ENCODE measurements at places on chromosomes 4 and X.

DNA sequence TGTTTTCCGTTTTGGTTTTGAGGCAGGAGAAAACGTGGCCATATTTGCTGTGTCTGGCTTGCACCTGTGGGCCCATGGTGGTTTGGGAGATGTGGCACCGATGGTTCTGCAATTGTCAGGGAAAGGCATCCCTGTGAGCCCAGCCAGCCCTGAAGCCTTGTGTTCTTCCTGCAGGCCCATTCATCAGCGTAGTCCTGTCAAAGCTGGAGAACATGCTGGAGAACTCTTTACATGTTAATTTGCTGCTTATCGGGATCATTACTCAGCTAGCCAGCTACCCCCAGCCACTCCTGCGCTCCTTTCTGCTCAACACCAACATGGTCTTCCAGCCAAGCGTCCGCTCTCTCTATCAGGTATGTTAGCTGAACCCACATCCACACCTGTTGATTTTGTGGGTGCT is 104.7 kb downstream of the GATB start:
- DNase-seq, result peak; percentile 38

- no peak for DNase-seq
Measured at GRCh38 chr4:1412376-1413203, 6.3 kb upstream of the NKX1-1 start.

GRCh38 chr4:125938541-125938940 is 623.8 kb downstream of the FAT4 start:
- no peak for DNase-seq

- DNase-seq, result no peak
Measured at GRCh38 chr4:55612341-55612740, 20.3 kb upstream of the PDCL2 start.

GRCh38 chr4:107736037-107736436 is 16.0 kb upstream of the PAPSS1 start:
- no peak for DNase-seq

- no peak for DNase-seq
Measured at GRCh38 chr4:115456231-115456630, 342.8 kb upstream of the NDST4 start.

- no peak for DNase-seq
Measured at GRCh38 chr4:1972414-1972813, 36.4 kb downstream of the NELFA start.

DNA sequence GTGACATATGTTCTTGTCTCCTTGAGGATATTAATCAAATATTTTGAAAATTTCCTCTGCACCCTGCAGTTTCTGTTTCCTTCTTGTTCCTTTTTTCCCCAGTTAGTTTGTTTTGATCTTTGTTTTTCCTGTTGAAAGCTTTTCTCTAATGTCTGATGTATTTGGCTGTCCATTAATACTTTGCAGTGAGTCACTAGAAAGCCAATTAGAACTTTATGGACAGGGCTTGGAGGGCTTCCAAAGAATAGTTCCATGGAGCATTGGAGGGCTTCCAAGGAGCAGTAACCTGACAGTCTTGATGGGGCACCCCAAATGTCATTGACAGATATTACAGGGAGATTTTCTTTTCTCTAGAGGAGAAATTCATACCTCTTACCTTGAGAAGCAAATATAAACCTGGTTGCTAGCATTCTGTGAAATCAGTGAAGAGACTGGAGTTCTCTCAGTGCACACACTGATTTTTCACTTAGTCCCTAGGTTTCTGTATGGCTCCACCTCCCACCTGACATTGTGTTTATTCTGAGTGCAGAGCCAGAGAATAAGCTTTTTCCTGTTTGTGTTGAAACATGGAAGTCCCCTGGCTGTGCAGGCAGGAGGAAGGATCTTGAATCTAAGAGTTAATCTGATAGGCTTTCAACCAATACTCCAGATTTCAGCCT is 26.5 kb downstream of the SPARCL1 start:
- no peak for DNase-seq

- no peak for DNase-seq
Measured at GRCh38 chrX:6227453-6227835, 1.2 kb downstream of the NLGN4X start.

DNA sequence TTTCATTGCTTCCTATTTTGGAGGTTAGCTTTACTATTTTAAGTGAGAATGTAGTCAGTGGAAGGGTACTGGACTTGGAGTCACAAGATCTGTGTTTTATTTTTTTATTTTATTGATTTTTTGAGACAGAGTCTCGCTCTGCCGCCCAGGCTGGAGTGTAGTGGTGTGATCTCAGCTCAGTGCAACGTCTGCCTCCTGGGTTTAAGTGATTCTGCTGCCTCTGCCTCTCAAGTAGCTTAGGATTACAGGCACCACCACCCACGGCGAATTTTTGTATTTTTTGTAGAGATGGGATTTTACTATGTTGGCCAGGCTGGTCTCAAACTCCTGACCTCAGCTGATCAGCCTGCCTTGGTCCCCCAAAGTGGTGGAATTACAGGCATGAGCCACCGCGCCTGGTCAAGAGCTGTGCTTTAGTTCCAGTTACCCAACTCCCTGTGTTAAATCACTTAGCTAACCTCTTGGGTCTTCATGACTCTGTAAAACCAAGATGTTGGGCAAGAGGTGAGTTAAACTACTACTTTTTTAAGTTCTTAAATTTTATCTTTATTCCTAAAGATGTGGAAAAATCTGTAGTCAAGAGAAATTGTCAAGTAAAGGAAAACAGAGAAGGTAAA is 11.2 kb downstream of the USP9X start:
- no peak for DNase-seq

DNA sequence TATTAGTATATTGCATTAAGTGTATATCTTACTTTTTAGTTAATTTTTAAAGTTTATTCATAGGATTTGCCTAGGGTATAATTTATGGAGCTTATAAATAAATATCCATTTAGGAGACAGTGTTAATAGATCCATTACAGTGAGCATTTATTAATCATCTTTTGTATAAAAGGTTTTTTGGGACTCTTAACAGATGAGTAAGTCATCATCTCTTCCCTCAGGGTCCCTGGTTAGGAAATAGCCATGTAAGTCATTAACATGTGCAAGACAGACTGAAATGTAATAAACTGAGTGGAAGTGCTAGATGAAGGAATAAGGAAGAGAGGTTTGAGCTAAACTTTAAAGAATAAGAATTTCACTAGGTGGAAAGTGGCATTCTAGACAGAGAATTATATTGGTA is 69.2 kb downstream of the PAQR3 start:
- DNase-seq, result no peak

- no peak for DNase-seq
Measured at GRCh38 chrX:39907964-39908661, 189.6 kb downstream of the BCOR start.

DNA sequence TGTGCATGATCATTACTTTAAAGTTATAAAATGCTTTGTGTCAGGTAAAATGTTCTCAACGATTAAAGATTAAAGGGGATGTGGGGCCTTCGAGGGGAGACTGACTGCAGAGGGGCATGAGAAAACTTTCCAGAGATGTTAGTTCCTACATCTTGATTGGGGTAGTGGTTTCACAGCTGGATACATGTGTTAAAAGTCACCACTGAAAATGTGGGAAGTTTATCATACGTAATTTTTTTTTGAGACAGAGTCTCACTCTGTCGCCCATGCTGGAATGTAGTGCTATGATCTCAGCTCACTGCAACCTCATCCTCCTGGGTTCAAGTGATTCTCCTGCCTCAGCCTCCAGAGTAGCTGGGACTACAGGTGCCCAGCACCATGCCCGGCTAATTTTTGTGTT is 79.5 kb downstream of the RBM47 start:
- DNase-seq, result no peak

- no peak for DNase-seq
Measured at GRCh38 chr4:80594701-80595100, 259.2 kb downstream of the CFAP299 start.

DNA sequence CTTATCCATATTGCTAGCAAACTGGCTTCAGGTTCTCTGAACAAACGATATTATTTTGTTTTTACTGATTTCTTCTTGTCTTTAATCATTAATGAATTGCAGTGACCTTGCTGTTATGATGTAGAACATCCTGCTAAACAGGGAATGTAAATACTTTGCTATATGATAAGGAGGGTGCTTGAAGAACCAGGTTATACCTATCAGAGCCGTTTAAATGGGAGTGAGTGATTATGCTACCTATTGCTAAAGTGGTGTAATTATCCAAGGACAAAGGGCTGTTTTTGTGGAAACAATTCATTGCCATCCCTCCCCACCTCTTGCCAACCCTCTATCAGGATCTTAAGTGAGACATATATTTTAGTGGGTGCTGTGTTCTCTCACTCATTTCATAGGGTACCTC is 788.9 kb downstream of the RPA4 start:
- DNase-seq, result no peak

DNA sequence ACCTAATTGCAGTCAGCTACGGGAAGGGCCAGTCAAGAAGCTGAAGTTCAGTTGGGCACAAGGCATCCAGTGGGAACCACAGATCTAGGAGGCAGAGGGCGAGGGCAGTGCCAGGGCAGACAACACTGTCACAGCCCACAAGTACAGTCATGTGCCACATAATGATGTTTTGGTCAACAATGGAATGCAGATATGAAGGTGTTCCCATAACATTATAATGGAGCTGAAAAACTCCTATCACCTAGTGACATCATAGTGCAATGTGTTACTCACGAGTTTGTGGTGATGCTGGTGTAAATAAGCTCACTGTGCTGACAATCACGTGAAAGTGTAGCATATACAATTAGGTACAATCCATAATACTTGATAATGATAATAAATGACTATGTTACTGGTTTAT is 4.5 kb upstream of the TMEM255A start:
- no peak for DNase-seq

DNA sequence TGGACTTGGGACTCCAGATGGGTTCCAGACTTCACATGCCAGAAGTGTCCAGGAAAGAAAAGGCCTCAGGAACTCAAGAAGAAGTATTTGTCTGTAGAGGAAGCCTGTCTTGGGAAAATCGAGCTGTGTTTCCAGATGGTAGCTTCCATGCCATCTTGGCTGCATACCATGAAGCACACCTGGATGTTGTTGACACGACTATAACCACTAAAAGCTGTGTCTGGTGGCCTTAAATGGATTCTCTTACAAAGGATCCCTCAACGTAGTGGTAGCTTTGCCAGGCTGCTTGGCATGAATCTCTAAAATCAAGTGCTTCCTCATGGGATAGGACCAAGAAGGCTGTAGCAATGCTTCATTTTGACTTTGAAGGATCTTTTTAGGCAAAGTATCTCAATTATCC is 313.4 kb upstream of the BOD1L1 start:
- DNase-seq, result no peak

DNA sequence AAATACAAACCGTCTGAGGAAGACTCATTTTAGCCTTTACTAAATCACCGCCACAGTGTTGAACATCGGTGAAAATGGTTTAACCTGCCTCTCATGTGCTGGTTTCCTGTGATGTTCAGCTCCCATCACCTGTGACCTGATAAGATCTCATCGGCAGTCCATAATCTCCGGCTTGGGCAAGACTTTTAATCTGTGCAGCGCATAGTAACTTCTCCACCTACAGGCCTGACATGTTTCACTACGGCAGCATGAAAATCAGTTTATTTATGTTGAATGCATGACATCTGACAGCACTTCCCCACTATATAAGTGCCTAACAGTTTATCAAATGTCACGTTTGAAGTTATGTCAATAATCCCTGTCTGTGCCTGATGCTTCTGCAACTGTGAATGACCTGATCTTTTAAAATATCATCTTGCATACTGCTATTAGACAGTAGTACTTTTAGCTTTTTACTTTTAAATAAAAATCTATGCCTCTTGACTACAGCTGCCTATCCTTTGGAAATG is 1919.8 kb upstream of the AGA start:
- DNase-seq, result no peak

- DNase-seq, result no peak
Measured at GRCh38 chrX:136916827-136917226, 36.3 kb upstream of the RBMX start.

- DNase-seq, result no peak
Measured at GRCh38 chr4:151953312-151953711, 192.5 kb upstream of the GATB start.

DNA sequence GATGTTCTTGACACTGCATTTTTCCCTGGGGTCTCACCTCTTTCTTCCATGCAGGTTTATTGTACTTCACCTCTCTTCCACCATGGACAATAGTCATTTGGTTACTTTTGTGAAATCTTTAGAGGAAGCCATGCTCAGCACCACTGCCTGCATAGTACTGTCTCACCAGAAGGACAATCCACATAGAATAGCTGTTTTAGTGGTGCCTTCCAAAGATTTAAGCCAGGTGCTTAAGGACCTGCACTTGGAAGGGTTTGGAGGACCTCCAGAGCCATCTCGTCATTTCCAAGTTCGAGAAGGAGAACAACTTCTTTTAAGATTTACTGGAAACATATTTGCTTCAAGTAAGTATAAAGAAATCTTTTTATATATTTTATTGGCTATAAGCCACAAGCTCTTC is 26.7 kb downstream of the DTHD1 start:
- DNase-seq, result no peak

DNA sequence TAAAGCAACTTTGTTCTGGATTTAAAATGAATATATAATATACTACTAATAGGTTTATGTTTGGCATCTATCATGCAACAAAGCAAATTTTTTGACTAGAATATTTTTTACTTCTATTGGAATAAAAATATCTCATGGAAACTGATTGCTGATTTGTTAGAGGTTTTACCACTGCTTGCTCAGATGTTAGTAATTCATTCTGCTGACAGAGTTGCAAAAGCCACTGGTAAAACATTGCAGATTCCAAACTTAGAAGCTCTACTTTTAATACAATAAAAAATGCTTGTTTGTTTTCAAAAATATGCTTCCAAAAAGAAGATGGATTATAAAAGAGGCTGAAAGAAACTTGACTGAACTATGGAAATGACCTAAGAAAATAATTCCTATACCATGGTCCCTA is 795.2 kb downstream of the PCDH18 start:
- no peak for DNase-seq

- no peak for DNase-seq
Measured at GRCh38 chr4:128841402-128841801, 31.9 kb downstream of the JADE1 start.

DNA sequence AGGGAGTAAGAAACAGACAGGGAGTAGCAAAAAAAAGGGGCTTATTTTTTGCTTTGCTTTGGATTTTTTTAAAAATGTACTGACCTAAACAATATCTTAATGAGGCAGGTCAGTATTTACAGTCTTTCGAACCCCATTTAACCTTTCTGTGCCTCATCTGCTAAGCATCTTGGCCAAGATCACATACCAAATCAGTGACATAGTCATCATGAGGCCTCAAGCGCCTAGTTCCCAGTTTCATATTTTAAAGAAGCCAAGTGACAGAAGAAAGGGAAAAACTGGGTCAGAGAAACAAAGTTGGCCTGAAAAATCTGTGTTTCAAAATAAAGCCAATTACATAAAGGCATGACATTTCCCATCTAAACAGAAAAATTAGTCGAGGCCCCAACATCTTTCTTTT is 94.6 kb upstream of the WDR44 start:
- no peak for DNase-seq

- no peak for DNase-seq
Measured at GRCh38 chr4:54727346-54727745, 69.6 kb downstream of the KIT start.

GRCh38 chr4:139275281-139275735 is 4.7 kb downstream of the MGARP start:
- no peak for DNase-seq

GRCh38 chr4:173264684-173265185 is 69.4 kb downstream of the HMGB2 start:
- DNase-seq, result peak; percentile 80

GRCh38 chr4:122705009-122705408 is 27.5 kb upstream of the BBS12 start:
- DNase-seq, result no peak

All from left forelimb (tissue), 1 donor.